ENCODE measurements at places on chromosomes 3 and 15.

DNA sequence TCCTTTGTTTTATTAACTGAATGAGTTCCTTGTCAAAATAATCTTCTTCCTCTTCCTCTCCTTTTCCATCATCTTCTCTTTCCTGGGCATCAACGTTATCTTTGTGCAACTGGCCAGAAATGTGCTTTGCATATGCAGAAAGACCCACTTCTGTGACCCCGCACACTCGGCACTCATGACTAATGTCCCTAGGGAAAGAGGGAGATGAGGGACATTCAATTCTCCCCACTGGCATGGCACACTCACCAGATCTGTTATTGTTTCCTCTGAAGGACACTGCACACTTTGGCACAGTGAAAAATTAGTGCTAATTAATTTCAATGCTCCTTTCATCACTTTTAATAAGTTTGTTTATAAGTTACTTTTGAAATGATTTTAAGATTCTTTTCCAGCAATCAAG, 34.0 kb downstream of the ZNF106 start:
- peak; percentile 80 for DNase-seq

DNA sequence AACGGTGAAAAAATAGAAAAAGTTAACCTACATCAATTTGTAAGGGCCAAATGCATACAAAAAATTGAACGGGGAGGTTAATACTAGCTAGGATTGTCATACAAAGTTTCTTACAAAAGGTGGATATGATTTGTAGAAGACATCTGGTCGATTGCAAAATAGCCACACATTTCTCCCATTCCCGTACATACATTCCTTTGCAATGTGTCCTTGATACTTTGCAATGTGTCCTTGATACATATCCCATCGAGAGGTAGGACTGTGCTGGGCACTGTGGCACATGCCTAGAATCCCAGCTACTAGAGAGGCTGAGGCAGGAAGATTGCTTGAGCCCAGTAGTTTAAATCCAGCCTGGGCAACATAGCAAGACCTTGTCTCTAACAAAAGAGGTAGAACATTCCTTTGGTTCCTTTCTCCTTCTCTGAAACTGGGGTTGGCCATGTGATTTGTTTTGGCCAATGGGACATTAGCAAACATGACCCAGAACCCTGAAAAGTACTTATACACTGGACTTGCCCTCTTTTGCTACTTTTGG, 9.5 kb downstream of the TTBK2 start:
- DNase-seq: peak; percentile 42

- peak; percentile 65 for DNase-seq
Measured at GRCh38 chr3:20054549-20054987, 14.3 kb downstream of the KAT2B start.

- DNase-seq: peak; percentile 65
Measured at GRCh38 chr3:141452045-141452444, 34.8 kb upstream of the RASA2 start.

- DNase-seq: no peak
Measured at GRCh38 chr3:24359645-24360462, 134.8 kb downstream of the THRB start.

GRCh38 chr3:188472336-188472735, 318.4 kb downstream of the LPP start:
- peak; percentile 74 for DNase-seq

DNA sequence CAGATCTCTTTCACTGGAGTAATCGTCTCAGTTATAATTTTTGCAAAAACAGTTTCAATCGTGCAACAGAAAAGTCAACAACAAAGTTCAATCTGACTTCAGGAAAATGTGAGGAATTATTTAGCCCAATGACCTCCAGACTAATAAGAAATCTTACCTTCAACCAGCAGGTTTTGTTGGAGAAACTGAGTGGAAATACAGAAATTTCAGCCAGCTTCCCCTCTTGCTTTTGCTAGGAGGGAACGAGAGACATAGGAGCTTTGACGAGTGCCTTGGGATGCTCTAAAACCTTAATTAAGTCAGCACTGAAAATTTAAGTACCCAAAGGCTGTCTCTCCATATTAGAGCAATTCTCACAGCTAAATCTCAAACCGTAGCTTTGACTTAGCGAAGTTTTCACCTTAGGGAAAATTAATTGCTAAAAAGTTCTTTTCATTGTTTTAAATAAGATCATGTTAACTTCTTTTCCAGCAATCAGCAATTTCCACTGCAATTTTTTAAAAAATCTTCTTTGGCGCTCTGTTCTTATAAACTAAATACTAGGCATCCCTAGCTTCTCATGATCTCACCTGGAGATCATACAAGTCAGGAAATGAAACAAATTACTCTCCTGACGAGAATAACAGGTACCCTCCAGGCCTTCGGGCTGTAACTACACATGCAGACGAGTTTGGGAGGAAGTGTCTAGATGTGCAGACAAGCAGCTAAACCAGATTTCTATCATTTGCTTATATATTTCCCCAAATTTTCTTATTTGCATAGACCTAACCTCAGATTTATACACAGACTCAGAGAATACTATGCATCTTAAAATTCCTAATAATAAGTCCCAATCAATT, 250.2 kb downstream of the FAM43A start:
- no peak for DNase-seq

DNA sequence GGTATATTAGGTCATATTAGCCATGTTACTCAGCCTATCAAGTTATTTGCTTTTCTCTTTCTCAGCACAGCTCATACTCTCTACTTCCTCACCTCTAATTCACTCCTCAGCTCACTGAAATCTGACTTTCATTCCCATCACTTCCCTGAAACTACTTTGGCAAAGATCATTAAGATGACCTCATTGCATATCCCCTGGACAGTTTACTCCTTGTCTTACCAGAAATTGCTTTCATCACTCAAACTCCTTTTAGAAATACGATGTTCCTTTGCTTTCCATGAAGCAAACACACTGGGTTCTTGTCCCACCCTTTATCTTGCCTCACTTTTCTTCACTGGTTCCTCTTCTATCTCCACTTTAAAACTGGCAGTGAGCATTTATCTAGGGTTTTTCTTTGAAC, 354.4 kb downstream of the TUSC7 start:
- DNase-seq: peak; percentile 50

DNA sequence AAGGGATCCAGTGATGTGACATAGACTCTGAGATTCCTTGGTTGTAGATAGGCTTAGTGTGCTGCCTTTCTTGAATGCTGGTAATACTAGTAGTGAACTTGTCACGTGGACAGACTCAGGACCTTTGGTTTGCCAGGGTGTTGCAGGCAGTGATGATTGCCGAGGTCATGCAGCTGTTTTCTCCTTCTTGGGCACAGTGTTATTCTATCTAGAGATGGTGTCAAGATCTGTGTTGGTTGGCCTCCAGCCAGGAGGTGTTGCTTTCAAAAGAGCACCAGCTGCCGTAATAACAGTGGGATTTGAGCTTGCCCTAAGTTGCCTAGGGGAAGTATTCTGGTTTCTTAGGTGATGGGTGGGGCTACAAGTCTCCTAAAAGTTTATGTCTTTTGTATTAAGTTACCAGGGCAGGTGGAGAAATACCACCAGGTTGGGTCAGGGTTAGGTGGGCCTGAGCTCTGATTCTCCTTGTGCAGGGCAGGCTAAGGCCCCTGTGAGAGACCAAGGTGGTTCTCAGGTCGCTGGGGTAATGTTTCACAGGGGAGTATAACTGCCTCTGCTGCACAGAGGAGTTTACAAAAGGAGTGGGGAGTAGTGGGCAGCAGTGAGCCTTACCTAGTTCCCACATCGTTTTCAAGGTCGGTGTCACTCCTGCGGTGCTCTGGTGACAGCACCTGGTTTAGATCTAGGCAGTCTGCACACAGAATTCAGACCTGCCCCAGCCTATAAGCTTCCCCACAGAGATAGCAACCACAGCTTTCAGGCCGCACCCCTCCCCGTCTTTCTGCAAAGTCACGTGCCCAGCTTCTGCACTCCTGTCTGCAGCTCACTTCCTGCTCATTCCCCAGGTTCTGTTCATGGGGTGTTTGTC, 350.3 kb downstream of the DOCK3 start:
- DNase-seq: no peak

DNA sequence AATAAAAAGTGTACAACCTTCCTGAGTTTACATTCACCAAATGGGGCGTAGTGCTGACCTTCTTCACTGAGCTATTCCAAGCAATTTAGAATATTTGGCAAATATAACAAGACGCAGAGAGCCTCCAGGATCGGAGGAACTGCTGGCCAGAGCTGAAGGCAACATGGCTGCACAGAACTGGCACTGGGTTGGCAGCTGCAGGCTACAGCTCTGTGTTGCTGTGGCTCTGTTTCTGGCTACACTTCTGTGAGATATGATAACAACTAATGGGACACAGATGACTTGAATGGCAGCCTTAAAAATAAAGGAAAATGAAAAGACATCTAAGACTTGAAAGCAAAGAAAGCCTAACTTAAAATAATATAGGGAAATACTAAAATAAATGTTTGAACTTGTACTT, 10.8 kb upstream of the SLC6A20 start:
- DNase-seq: no peak

DNA sequence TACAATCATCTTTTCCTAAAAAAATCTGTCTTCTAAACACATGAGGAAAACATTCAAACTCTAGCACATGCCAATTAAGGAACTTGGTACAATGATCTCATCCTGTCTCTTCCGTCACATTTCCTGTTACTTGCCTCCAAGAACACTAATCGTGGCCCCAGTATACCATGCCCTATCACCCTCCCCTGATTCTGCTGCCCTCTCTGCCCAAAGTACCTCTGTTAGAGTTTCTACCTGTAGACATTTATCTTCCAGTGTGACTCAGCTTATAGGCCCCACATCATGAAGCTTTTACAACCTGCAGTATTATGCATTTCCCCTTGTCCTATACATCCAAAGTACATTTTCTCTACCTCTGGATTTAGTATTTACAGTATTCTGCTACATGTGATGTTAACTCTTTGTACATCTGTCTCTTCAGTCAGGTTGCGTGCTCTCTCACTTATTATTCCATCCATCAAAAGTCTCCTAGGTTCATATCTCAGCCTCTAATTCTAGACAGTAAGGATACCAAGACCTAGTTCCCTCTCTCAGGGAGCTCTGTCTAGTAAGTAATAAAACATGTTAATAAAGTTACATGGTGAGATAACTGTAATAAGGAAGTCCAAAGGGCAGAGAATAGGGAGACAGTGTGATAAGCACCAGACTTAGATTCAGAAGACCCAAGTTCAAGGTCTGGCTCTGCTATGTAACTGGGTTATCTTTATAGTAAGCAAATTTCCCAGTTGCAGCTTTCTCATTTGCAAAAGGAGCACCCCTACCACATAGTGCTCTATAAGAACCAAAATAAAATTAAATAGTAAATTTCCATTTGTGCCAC, 8.9 kb upstream of the SEMA6D start:
- DNase-seq: no peak

DNA sequence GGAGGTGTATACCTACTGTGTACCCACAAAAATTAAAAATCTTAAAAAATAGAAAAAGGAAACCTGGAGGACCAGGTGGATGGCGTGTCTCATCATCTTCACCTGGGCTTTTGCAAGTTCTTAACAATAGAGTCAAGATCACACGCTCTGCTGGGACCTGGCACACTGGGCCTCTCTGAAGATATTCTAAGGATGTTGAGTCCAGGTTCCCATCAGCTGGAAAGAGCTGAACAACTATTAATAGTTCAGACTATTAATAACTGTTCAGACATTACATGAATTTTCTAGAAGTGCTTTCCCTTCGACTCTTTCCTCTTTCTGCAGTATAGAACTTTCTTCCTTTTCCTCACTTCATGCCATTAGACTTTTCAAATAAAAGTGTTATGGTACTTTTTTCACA, 320.2 kb upstream of the IL12A start:
- DNase-seq: no peak

DNA sequence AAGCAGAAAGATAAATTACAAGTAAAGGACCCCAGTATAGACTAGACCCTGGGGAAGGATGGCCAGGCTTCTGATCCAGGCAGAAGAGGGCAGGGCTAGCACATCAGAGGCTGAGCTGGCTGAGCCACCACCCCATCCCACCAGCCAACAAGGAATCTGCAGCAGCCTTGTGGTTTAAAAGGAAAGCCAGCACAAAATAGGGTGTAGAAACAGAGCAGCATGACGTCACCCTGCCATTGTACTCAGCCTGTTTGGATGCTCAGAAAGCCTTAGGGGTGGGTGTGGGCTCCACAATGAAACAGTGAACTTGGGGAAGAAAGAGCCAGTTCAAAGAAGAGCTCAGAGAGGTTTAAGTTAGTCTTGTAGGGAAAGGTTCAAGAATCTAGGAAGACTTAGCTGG, 28.2 kb downstream of the DUOX1 start:
- DNase-seq: peak; percentile 75

DNA sequence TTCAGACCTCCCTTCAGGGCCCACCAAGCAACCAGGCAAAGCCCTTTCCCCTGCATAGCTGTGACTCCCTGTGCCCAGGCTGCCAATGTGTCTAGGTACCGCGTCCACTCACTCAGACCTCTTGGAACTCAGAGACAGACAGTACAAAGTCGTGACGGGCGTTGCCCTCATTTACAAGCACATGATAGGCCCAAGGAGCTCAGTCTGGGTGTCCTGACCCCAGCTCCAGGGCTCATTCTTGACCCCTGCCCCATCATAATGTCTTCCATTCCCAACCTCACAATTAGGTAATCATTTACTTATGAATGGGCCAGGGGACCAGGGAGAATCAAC, 56.0 kb downstream of the KLF13 start:
- no peak for DNase-seq

GRCh38 chr15:88538972-88539371, 7.5 kb downstream of the DET1 start:
- DNase-seq: no peak

DNA sequence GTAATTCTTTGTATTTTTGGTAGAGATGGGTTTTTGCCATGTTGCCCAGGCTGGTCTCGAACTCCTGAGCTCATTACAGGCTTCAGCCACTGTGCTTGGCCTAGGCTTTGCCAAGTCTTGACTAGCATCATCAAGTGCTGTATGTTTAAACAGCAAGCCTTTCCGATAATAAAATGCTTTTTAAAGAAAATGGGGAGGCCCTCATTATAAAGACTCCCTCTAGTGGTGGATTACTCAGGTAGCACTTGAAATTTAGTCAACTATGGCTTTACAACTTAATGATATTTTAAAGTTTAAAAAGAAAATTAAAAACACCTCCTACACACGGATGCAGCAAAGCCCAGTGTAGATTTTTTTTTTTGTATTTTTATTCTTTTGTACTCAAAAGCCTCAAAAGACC, 213.6 kb downstream of the GAP43 start:
- DNase-seq: peak; percentile 25

DNA sequence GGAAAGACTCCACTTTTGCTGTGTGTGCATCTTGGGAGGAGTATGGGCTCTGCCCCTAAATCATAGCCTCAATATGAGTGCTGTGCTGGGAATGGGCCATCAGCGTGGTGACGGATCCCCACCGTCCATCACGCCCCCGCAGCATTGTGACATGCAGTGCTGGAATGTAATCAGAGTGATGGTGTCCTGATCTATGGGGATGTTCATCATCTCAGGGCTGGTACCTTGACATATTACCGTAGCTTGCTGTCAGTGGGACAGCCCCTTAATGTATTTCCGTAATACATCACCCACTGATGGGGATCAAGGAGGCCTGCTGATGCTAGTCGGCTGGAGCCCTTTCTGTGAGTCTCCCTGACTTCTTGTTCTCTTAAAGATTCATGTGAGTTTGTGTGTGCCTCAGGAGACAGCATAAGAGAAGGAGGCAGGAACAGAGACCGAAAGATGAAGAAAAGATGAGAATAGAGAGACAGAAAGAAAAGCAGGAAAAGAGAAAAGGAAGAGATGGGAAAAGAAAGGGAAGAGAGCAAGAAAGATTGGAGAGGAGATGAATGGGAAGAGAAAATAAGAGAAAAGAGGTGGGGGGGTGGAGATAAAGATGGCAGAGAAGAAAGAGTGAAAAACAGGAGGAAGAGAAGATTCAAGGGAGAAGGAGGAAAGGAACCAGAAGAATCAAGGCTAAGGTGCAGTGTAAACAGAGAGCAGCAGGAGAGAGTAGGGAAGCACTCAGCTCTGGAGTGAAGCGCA, 183.7 kb downstream of the RPLP1 start:
- DNase-seq: no peak

Data from fibroblast of skin of back (primary cell).